ENCODE measurements at places on chromosomes 3 and 15.

DNA sequence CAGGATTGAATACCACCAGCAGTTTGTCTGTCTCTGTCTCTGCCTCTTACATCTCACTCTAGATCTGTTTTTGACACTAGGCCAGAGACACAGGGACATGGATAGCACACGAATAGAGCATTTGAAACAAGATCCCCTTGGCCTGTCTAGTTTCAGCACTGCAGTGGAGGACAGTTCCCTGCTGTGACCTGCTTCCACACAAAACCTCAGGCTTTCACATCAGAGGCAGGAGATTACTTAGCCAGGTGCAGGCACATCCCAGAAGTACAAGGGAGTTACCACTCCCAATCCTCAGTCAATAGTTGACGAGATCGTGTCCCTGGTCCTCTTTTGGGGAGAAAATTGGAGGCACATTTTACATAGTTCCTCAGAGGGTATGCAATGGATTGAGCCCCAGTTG is 34.0 kb upstream of the CCK start:
- no peak for DNase-seq

DNA sequence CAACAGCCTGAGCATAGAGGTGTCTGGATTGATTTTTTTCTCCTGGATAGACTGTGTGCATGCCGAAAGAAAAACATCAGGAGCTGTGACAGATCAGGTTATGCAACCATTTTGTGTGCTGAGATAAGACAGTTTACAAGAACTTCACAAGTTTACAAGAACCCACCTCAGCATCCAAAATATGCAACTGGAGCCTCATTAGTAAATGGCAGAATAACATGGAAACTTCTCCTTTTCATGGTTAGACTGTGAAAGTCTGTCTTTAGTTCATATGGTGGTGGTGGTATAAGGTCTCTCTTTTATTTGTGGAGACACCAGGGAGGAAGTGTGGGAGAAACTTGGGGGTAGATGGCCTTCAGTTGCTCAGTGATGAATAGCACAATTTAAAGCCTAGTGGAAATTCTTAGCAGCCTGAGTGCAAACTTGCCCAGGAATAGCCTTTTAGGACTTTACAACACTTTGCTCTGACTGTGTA is 3.7 kb upstream of the ZNF609 start:
- DNase-seq = no peak

DNA sequence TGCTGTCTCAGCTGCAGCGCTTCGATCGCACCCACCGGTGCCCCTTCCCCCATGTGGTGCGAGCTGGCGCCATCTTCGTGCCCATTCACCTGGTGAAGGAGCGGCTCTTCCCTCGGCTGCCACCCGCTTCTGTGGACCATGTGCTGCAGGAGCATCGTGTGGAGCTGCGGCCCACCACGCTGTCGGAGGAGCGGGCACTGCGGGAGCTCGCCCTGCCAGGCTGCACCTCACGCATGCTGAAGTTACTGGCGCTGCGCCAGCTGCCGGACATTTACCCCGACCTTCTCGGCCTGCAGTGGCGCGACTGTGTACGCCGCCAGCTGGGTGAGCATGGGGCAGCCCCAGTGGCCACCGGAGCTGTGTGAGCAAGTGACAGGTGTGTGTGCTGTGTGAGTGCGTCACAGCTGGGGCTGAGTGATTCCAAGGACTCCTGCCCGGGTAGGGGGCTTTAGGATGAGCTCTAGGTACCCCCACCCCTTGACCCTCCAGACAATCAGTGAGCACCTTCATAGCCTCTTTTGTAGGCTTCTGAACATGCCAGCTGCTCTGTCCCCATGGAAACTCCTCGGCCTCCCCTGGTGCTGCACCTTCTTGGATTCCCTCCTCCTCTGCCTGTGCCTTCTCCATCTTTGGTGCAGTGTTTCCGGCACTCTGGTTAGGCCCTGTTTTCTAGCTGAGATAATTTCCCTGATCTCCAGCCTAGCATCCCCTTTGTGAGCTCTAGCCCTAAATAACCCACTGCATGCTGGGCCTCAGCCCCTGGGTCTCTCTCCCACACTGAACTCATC is 7.0 kb downstream of the C15orf39 start:
- DNase-seq = no peak

DNA sequence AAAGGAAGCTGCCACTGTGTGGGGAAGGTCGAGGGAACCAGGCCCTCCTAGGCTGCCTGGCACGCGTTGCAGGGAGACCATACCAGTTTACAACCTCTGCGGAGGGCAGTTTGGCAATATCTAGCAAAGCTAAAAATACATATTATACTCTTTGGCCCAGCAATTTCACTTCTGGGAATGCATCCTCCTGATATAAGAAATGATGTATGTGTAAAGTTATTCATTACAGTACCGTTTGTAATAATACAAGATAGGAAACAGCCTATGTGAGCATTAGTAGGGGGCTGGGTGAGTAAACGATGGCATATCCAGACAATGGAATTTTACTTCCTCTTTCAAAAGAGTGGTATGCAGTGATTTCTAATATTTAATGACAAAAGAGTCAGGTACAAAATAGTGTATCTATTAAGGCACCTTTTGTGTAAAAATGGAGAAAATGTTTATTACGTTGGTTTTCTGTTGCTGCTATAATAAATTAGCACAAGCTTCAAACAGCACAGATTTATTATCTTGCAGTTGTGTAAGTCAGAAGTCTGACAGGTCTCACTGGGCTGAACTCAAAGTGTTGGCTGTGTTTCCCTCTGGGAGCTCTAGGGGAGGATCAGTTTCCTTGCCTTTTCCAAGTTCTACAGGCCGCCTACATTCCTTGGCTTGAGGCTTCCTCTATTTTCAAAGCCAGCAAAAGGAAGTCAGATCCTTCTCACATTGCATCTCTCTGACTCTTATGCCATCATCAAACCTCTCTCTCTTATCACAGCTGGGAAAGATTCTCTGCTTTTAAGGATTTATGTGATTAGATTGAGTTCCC is 9.0 kb downstream of the APOD start:
- no peak for DNase-seq

DNA sequence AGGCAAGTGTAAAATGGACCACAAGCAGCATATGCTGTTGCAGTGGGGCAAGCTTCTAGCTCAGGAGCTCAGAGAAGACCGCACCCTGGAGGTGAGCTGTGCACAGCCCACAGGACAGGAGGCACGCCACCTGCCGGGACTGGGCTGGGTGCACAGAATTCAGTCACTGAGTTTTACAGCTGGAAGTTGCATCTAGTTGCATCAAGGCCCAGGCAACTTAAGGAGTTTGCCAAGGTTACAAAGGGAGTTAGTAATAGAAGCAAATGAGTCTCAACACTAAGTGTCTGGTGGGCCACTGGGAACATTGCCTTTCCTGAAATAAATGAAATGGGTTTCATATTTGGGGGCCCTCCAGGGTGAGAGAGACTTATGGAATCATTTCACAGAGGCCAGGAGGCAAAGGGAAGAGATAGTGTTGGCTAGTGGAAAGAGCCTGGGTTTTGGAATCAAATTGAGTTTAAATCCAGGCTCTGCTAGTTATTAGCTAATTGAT is 36.0 kb upstream of the TIMP4 start:
- DNase-seq = no peak

DNA sequence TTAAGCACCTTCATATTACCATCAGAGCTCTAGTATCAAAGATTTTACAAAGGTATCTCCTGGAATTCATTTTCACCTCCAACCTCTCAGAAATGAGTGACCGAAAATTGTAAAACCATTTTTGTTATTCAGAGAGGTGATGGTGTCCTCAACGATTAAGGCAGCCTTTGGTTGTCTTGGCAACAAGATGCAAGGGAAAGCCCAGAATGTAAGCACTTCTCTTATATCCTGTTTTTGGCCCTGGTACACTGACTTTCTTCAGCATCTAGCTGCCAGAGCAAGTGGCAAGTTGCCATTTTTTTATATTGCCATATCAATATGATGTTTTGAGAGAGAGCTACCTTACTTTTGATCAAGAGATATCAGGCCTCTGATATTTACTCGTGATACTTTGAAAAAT is 384.9 kb upstream of the NECTIN3 start:
- no peak for DNase-seq
